Lung microvascular endothelial cell (primary cell): ENCODE measurements at places on chromosomes 7 and 10. TPM values are rescaled to one million over a fixed set of nuclear protein-coding genes. Genes with fewer than 3 reads are reported as not detected.

Gene UCN3
- not detected in 2 replicates for total RNA-seq

GRCh38 chr7:79610313-79610712, 156.8 kb upstream of the MAGI2 start:
- no peak for DNase-seq

Gene ACTL6B
- not detected in 2 replicates for total RNA-seq

- DNase-seq, result no peak
Observed at GRCh38 chr7:130926001-130926691, 192.1 kb upstream of the KLF14 start.

GRCh38 chr7:132652507-132652906, 76.2 kb upstream of the PLXNA4 start:
- DNase-seq, result no peak

Gene ADAM12
- total RNA-seq, result 0.20 and 0.65 TPM in 2 replicates

GRCh38 chr10:4595719-4596319, 230.2 kb upstream of the AKR1E2 start:
- DNase-seq, result peak; percentile 31
